A549 treated with CpdA at 1 μM for 4 hours (cell line): ENCODE measurements at places on chromosomes 4 and X. TPM values are rescaled to one million over a fixed set of nuclear protein-coding genes. Genes with fewer than 3 reads are reported as not detected.

The PPP2R2C gene
- 33.0 to 40.4 TPM (median 38.6 TPM) in 5 replicates for total RNA-seq

The DCX gene
- total RNA-seq: not detected in 5 replicates

The MAGEA11 gene
- total RNA-seq: 0.02 TPM in 1 of 5 replicates, not detected in the others

The CLIC2 gene
- total RNA-seq: 0.12 to 0.19 TPM (median 0.14 TPM) in 4 of 5 replicates, not detected in the other

The PLXNB3 gene
- total RNA-seq: 3.0 to 4.1 TPM (median 3.7 TPM) in 5 replicates

The RHOXF2 gene
- not detected in 5 replicates for total RNA-seq

The TBC1D8B gene
- total RNA-seq: 1.3 to 2.0 TPM (median 1.8 TPM) in 5 replicates

The DUSP21 gene
- total RNA-seq: not detected in 5 replicates

The CPLX1 gene
- 0.57 to 0.93 TPM (median 0.69 TPM) in 5 replicates for total RNA-seq

The PCDH18 gene
- total RNA-seq: 0.02 TPM in 1 of 5 replicates, not detected in the others

The IGSF1 gene
- 0.24 to 0.45 TPM (median 0.38 TPM) in 5 replicates for total RNA-seq

The AVPR2 gene
- total RNA-seq: 0.07 to 0.12 TPM in 2 of 5 replicates, not detected in the others

The RAI2 gene
- 0.10 to 0.28 TPM (median 0.14 TPM) in 5 replicates for total RNA-seq

The GDPD2 gene
- total RNA-seq: 0.07 to 0.13 TPM (median 0.07 TPM) in 3 of 5 replicates, not detected in the others

The SMARCA1 gene
- 31.8 to 58.4 TPM (median 43.0 TPM) in 5 replicates for total RNA-seq

The XAGE1A gene
- 9.8 to 33.2 TPM (median 25.3 TPM) in 4 of 5 replicates, not detected in the other for total RNA-seq

The PNMA6E gene
- 0.02 TPM in 1 of 5 replicates, not detected in the others for total RNA-seq

The PRKG2 gene
- 0.70 to 1.2 TPM (median 0.84 TPM) in 5 replicates for total RNA-seq

The ATP1B4 gene
- 0.01 TPM in 1 of 5 replicates, not detected in the others for total RNA-seq

The SMIM10L2A gene
- total RNA-seq: 0.10 to 0.30 TPM (median 0.17 TPM) in 5 replicates

The CLDN22 gene
- not detected in 5 replicates for total RNA-seq

The ATP8A1 gene
- 0.03 to 0.23 TPM (median 0.05 TPM) in 5 replicates for total RNA-seq

The PDZD4 gene
- 2.7 to 3.5 TPM (median 3.0 TPM) in 5 replicates for total RNA-seq

The PSAPL1 gene
- total RNA-seq: 0.07 to 0.10 TPM (median 0.09 TPM) in 5 replicates

The AMBN gene
- not detected in 5 replicates for total RNA-seq

The SPOCK3 gene
- 0.10 to 0.29 TPM (median 0.20 TPM) in 5 replicates for total RNA-seq

The DGAT2L6 gene
- not detected in 5 replicates for total RNA-seq

The TASL gene
- not detected in 5 replicates for total RNA-seq

The SPANXA2 gene
- total RNA-seq: 0.21 to 0.27 TPM (median 0.21 TPM) in 3 of 5 replicates, not detected in the others

The CEP44 gene
- total RNA-seq: 5.3 to 7.9 TPM (median 6.7 TPM) in 5 replicates

The USP17L18 gene
- not detected in 5 replicates for total RNA-seq

The NR0B1 gene
- 30.5 to 56.1 TPM (median 36.8 TPM) in 5 replicates for total RNA-seq

The HSFX4 gene
- total RNA-seq: not detected in 5 replicates

The SLC6A8 gene
- total RNA-seq: 10.2 to 13.2 TPM (median 11.1 TPM) in 5 replicates
